ENCODE measurements at places on chromosomes 1 and 21.

- no peak for DNase-seq
Observed at GRCh38 chr1:218482683-218483082, 137.5 kb downstream of the TGFB2 start.

DNA sequence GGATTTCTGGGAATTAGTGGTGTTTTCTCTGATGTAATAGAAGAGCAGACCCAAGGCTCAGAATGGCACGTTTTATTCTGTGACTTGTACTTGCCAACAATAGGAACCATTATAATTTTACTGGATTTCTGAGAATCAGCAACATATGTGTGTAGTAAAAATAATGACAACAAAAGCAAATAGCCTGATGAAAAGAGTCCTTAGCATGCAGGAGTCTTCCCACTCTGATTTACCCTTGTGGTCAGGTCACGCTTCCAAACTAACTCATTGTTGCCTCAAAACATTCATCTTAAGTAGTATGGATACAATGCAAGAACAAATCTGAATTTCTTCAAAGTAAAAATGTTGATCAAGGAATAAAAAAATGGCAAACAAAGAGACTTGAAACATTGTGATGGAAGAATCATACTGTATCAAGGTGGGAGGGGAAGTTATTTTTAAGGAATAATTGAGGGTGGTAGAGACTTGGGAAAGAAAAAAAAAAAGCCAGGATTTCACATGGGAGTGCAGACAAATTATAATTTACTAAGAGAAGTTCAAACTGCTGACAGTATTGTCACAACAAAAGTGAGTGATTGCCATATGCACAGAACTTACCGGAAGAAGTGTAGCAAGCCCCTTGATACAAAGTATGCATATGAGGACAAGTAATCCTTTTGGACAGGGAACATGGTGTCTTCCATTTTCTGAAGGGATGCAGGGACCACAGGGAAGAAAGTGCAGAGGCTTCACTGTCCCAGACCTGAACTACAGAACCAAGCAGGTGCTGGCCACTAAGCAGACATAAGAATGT, 31.2 kb upstream of the RGL1 start:
- DNase-seq = no peak

GRCh38 chr1:172341697-172342096, 78.8 kb upstream of the C1orf105 start:
- DNase-seq = no peak

DNA sequence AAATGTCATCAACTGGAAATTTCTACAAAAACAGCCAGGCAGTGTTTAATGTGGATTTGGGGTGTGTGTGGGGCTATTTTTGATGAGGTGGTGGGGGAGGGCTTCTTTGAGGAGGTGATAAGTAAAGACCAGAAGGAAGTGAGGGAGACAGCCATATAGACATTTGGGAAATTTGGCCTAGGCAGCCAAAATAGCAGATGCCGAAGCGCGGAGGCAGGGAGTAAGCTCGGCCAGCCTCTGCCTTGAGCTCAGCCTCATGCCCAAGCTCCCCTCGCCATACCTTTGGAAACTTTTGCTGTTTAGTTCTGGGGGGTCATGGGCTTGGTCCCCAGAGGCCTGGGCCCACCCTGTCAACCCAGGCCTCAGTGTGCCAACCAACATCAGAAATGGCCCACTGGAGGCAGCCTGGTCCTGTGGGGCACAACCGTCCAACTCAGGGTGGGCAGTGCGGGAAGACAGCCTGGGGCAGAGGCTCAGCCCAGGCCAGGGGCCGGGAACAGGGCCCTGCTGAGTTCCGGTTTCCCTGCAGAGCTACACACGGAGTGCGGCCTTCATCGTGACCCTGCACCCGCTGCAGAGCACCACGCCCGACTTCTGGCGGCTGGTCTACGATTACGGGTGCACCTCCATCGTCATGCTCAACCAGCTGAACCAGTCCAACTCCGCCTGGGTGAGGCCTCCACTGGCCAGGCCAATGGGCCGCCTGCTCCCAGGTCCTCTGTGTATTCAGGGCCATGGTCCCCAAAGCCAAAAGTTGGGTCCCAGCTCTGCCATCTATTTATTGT, 84.0 kb downstream of the PTPRU start:
- no peak for DNase-seq

DNA sequence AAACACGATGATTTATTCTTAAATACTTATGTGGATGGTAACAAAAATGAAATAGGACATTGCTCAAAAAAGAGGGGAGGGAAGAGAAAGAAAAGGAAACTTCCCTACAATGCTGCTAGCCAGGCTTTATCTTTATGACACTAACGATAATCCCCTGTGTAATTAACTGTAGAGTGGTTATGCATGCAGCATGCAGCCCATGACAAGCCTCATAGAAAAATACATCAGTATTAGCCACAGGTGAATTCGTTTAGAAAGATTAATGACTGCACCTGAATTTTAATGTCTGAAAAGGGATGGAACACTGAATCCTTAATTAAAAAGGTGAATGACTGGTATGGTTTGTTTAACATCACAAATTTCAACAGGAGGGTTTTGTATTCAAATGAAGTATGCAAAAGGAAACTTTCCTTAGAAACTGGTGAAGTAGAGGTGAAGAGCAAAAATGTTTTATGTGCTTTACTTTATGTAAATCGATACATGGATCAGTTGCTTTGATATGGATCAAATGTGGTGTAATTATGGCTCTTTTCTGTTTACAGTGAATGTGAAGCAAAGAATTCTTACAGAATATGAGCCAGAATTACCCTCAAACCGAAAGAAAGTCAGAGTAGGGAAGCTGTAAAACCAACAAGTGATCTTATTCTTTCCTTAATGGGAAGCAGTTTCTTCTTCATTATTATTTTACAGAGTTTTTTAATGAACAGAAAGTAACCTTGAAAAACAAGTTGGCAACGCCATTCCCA, 569.6 kb upstream of the ADGRL2 start:
- DNase-seq = no peak

GRCh38 chr1:87778896-87779295, 450.2 kb downstream of the LMO4 start:
- no peak for DNase-seq

DNA sequence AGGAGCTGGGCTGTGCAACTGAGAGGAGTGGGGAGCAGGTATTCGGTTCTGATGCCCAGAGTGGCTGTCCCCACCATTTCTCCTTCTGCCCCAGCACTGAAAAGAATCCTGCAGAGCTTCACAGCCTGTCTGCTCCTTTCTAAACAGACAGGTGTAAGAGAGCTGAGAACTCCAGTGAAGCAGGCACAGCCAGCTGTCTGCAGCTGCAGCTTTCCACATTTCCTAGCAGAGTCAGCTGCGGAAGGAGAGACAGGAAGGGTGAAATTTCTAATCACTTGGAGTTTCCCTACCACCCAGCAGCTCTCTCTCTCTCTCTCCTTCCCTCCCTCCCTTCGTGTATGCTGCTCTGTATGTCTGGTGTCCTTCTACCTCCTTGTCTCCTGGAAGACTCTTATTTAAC, 40.5 kb upstream of the GJB5 start:
- DNase-seq = no peak

DNA sequence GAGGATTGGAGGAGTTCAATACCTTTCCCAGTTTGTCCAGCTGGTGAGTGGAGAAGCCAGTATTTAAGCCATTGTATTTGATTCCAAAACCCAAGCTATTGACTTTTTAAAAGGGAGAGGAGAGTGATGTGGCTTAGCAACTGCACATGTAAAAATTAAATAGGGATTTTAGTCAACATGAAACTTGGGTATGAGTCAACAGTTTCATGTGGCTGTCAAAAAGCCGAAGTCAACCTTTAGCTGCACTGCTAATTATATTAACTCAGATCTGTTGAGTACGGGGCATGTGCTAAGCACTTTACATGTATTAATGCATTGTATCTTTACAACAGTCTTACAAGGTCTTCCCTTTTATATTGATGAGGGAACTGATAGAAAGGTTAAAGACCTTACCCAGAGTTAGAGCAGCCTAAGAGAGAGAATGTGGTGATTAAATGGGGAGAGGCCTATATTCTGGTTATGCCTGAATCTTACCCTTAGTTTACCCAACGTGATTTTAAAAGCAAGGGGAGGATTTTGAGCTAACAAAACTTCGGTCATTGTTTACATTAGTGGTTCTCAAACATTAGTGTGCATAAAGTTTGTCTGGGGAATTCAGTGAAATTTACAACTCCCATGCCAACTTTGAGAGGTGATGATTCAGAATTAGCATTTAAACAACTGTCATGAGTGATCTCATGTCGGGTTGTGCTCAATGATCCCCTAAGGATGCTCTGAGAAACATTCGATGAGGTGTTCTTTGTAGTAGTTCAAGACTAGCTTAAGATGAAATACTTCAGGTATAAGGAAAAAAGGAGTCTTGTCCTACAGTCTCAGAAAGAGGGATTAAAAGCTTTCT, 6.9 kb upstream of the SLC35F3 start:
- DNase-seq = no peak

DNA sequence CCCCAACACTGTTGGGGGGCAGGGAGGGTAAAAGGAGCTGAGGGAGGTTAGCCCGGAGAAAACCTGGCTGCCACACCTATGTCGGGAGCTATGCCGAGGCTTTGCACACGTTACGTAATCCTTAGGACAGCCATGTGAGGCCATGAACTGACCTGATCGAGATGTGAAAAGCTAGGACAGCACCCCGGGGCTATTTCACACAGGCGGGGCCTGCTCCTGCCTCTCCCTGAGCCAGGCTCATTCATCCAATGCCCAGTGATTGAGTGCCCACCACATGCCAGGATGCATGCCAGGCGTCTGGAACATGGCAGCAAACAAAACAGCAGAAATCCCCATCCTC, 30.2 kb downstream of the LDLRAP1 start:
- no peak for DNase-seq

GRCh38 chr1:95364546-95364945, 130.5 kb downstream of the RWDD3 start:
- DNase-seq = no peak

GRCh38 chr1:104630567-104631149, 881.0 kb downstream of the AMY1C start:
- no peak for DNase-seq

GRCh38 chr1:234849832-234850231, 239.9 kb upstream of the IRF2BP2 start:
- no peak for DNase-seq

- no peak for DNase-seq
Observed at GRCh38 chr1:229563241-229563640, 4.7 kb upstream of the ABCB10 start.

GRCh38 chr1:150621497-150622302, 7.7 kb downstream of the ENSA start:
- DNase-seq = no peak

DNA sequence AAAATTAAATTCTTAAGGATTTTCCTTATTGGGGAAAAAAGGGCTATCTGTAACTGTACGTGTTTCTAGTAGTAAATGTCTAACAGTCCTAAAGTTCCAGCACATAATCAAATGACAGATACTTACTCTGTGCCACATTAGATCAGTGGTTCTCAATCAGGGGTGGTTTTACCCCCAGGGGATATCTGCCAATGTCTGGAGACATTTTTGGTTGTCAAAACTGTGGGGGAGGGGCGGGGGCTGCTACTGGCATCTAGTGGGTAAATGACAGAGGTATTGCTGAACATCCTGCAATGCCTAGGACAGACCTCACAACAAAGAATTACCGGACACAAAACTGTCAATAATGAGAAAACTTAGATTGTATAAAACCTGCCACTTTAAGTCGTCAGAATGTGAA, 33.4 kb upstream of the PTPRC start:
- peak; percentile 12 for DNase-seq

GRCh38 chr1:55703726-55704363, 488.7 kb upstream of the USP24 start:
- DNase-seq = no peak

DNA sequence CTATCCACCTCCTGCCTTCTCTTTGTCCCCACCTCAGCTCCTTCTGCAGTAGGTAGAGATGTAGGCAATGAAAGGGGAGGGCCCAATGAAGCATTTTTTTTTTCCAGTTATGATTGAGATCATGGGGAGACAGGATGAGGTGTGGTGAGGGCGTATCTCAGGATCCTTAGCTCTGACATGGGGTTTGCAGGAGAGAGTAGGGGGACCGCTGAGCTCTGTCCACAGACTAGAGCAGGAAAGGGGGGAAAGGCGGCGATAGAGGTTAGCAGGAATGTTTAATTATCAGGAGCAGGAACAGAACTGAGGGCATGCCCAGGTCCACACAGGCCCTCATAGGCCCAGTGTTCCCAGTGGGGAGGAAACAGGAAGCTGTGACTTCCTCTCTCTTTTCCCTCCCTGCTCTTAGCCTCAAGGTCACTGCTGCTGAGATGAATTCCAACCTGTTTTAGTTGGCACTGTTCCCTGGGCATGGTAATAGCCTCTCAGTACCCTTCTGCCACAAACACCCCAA, 901 bp upstream of the RXFP4 start:
- DNase-seq = peak; percentile 21

DNA sequence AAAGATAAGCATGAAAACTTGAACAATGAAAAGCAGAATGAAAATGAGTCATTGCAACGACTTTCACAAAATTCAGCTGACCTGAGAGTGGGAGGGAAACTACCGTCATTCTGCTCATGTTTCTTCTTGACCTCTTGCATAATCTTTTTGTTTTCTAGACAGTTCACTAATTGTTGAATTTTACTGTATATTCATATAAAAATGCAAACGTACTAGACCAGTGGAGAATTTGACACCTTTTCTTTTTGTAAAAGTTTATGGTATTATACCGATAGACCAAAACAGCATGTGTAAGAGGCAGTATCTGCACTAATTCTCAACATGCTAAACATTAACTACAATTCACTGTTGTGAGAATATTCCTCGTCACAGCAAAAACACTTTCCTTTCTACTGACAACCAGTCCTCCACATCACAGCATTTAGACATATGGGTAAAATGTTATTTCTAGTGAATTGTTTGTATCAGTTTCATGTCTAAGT, 137.8 kb downstream of the GREM2 start:
- DNase-seq = no peak

DNA sequence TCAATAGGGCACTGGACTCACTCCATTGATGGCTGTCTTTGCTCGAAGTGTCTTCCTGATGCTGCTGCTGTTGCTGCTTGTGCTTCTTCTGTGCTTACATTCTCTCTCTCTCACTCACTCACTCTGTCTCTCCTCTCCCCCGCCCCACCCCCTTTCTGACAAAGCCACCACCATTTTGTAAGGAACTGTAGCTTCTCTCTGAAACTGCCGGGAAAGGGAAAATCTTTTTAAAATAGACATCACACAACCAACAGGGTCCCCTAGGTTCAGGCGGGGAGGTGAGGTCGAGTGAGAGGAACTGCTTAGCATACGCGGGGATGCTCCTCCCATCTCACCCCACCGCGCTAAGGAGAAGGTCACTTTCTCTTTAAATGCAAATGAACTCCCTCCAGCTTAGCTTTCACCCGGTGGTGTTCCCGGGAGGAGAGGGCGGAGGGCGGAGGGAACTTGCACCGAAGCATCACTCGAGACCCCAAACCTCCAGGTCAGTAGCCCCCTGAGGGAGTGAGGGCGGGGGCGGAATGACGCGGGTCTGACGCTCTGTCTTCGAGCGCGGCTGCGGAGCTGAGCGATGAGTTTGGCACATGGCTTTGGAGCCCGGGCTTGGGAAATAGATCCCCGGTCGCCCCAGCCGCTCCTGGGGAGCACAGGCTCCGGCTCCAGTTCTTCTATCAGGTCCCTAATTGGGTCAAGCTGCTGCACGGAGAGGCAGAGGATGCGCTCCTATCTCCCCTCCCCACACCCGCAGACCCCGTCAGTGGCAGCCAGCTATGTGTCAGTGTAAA, at the start of gene CCDC28B:
Gene CCDC28B (plus strand): TSS at position 370 of the 785 bp plus-strand sequence. CDS start 1,341 bp downstream, outside the sequence.
- DNase-seq = peak; percentile 80

Measured in COR-L47 (cell line).